ENCODE measurements at places on chromosomes 3 and 15.

GRCh38 chr3:72480366-72480765 is 367.9 kb downstream of the SHQ1 start:
- DNase-seq, result no peak

- no peak for DNase-seq
Measured at GRCh38 chr15:62145015-62145735, 19.9 kb downstream of the C2CD4B start.

GRCh38 chr3:38835939-38836338 is 19.9 kb upstream of the SCN10A start:
- no peak for DNase-seq

DNA sequence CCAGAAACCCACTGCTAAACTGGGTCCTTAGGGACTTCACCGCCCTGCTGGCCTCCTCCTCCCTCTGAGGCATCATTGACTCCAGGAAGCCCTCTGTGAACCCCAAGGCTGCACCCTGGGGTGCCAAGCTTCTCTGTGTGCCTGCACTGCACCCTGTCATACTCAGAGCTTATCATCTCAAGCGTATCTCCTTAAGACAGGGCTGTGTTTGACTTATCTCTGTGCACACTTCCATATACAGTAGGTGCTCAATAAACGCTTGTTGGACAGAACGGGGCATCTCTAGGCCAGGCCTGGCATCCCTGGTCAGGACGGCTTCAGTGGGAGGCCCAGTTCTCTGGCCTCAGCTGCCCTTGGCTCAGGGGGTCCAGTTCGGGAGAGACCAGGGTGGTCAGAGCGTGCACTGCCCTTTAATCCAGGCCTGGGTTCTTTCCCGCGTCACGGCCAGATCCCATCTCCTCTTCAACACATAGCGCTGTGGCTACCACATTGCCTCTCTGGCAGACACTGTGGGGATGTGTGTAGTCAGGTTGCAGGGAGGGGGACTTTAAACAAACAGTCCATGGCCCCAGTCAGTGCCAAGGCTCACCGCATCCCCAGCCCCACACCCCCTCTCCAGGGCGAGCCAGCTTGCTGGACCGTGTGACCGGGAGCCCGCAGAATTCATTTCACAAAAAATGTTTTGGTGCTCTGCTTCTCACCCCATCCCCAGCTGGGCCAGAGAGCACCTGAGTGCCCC is 33.4 kb downstream of the MAGEF1 start:
- DNase-seq, result no peak

DNA sequence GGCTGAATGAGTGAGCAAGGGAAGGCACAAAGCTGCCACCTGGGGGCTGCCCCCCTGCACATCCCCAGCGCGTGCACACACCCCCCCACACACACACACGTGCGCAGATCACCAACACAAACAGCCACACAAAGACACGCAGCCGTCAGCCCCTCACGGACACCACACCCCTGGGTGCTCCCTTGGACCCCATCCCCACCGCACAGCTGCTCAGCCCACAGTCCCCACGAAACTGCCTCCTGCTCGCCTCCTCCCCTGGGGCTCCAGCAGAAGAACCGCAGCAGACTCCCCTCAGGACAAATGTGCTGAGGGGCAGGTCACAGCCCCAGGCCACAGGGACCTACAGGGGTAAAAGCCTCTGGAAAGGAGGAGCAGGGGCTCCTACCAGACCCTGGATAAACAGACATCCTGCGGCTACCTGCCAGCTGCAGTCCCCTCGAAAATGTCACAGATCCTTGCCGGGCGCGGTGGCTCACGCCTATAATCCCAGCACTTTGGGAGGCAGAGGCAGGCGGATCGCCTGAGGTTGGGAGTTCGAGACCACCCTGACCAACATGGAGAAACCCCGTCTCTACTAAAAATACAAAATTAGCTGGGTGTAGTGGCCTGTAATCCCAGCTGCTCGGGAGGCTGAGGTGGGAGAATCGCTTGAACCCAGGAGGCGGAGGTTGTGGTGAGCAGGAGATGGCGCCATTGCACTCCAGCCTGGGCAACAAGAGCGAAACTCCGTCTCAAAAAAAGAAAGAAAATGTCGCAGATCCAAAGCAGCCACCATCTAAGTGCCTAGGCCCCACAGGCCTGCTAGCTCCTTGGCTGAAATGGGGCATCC is 6.5 kb downstream of the TWF2 start:
- no peak for DNase-seq

- no peak for DNase-seq
Measured at GRCh38 chr15:64650552-64650951, 124.8 kb downstream of the RBPMS2 start.

DNA sequence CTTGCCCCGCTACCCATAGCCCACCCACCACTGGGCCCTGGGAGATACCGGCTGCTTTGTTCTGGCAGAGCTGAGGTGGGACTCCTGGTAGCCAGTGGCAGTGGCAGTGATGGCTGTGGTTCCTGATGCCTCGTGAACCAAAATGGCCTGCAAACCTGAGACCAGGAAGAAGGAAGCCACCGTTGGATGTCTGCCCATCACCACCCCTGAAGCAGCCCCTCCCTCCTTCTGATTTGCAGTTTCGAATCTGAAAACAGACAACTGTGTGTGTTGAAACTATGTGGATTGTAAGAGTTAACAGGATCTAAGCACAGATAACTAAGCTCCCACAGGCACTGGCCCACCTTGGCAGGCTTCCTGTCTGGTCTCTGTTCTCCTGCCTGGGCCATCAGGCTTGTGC is 66.6 kb downstream of the NUP210 start:
- no peak for DNase-seq

- DNase-seq, result no peak
Measured at GRCh38 chr3:70963431-70964275, 619.9 kb downstream of the FOXP1 start.

GRCh38 chr15:44710236-44711095 is 657 bp downstream of the PATL2 start:
- no peak for DNase-seq

GRCh38 chr15:55588815-55589115 is 620 bp upstream of the PYGO1 start:
- DNase-seq, result no peak
